ENCODE measurements at places on chromosomes 4 and X.

DNA sequence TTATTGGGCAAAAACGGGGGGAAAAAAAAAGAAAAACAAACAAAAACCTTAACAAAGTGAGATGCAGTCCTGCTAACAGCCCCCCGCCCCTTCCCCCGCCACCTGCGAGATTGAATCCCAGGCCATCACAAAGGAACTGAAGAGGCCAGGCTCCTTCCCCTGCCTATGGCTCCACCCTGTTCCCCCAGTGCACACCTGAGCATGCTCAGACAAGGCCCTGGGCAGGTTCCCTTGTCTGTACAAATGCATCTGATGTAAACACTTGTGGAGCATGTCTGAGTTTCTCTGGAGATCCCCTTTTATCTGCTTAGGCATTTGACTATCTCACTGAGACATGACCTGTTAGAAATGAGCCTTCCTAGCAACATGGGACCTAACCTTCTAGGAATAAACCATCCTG is 983.7 kb upstream of the PABPC4L start:
- DNase-seq, result no peak

DNA sequence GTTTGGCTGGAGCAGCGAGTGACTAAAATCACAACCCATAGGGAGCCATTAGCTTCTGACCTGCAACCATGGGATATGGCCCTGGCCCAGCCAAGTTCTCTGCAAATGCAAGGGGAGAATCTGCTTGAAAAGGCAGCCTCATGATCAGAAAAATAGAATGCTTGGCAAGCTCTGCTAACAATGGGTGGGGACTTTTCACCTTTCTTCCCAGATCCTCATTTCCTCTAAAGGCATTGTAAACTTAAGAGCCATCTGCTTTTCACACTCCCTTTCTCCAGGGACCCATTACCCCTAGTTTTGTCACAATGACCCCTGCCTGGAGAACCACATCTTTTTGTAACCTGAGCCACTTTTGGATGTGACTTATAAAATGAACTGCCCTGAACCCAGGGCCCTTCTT is 104.3 kb downstream of the PARM1 start:
- no peak for DNase-seq

GRCh38 chr4:1012034-1012739 is 761 bp downstream of the FGFRL1 start:
- DNase-seq, result no peak

DNA sequence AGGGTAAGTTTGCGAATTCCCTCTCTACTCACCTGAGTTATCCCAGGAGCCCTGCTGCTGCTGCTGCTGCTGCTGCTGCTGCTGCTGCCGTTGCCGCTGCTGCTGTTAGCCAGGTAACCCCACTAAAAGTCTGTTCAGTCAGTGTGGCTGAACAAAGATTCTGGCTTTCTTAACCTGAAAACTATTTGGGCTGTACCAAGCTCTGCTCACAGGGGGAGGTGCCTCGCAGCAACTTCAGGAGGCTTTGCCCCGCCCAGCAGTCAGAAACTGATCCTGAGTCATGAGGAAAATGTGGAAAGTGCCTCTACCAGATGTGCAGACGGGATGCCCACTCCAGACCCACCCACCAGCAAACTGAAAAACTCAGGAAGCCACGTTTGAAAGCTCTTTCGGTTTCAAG is at the start of gene CAPN6:
CAPN6 (minus strand) TSS at position 145 of the 400 bp plus-strand sequence. CDS start 6,547 bp downstream, outside the sequence.
- peak; percentile 10 for DNase-seq

DNA sequence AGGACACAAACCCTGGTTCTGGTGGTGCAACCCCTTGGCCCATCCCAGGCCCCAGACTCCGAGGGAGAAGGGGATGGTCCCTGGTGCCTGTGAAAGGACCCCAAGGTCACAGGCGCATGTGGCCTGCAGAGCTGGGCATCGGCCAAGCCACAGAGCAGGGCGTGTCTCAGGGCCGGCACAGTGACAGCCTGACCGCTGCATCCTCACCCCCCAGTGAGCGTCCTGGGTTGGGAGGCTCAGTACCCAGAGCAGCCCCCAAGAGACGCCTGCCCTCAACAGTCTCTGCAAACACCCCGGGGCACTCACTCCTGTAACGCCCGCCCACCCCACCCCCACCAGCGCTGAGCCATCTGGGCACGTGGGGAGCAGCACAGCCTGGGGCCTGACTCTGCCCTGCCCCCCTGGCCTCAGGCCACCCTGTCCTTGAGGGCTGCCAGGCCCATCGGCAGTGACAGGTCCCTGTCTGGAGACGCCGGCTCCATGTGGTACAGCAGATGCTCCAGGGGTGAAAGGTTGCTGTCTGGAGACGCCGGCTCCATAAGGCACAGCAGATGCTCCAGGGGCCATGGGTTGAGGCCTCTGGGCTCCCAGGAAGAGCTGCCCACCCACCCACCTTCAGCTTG is 24.5 kb upstream of the CPLX1 start:
- DNase-seq, result no peak

- no peak for DNase-seq
Observed at GRCh38 chrX:106484233-106484632, 127.5 kb upstream of the RADX start.

- no peak for DNase-seq
Observed at GRCh38 chr4:75881476-75881875, 20.8 kb downstream of the PPEF2 start.

- no peak for DNase-seq
Observed at GRCh38 chrX:153925739-153926551, at the start of gene ARHGAP4. Gene ARHGAP4, minus strand, starts transcription at chrX:153926264. Its CDS starts 62 bp downstream, at chrX:153926202.

GRCh38 chr4:80495865-80496264 is 160.3 kb downstream of the CFAP299 start:
- DNase-seq, result no peak

GRCh38 chr4:54063737-54064316 is 578 bp downstream of the CHIC2 start:
- DNase-seq, result no peak

DNA sequence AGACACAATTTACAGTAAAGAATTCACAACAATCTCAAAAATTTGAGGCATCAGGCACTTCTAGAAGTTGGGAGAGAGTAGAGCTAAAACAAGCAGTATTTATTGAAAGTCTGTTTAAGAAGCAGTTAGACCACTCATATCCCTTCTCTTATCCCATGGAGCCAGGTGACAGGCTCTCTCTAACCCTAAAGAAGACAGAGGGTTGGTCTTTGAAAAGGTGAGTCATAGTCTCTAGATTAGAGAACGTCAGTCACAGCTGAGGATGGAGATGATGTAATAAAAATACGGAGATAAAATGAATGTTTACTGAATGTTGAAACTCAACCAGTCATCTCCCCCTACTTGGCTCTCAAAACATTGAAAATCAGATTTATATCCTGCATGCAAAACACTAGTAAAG is 223.8 kb downstream of the CHIC2 start:
- DNase-seq, result no peak

GRCh38 chrX:71532078-71532752 is 689 bp upstream of the OGT start:
- DNase-seq, result peak; percentile 57

Measured in fibroblast of skin of right quadriceps (primary cell).